T-helper 22 cell (primary cell): ENCODE measurements at places on chromosomes 7 and 10.

DNA sequence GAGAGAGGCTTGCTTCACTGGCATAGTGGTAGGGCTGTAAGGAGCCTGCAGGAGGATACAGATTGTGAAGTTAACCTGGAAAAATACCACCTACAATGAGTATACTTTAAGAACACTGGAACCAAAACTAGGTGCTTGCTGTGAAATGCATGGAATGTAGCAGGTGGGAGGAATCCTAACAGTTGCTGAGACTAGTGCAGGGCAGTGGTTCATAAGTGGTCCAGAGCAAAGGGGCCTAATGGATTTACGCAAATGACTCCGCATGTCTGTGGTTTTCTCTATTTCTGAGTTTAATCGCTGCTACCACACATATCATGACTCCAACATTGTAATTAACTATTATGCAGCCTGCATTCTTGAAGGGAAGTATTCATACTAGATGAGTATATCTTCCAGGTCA, 218.4 kb downstream of the CHRM2 start:
- no peak for DNase-seq

DNA sequence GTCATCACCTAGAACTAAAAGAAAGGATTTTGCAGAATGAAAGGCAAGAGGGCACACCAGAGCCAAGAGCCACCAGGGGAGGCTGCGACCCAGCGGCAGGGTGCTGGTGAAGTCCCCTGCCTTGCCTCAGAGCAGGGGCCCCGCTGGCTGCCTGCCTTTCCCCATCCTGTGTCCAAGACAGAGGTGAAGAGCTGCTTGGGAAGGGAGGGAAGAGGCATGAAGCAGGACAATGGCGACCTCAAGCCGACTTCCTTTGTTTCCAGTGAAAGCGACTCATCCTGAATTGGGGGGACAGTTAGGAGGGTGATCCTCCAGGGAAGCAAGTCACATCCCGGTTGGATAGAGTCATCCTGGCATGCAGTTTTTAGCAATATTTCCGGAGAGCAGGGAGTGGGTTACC, 255.5 kb upstream of the YAE1 start:
- no peak for DNase-seq

DNA sequence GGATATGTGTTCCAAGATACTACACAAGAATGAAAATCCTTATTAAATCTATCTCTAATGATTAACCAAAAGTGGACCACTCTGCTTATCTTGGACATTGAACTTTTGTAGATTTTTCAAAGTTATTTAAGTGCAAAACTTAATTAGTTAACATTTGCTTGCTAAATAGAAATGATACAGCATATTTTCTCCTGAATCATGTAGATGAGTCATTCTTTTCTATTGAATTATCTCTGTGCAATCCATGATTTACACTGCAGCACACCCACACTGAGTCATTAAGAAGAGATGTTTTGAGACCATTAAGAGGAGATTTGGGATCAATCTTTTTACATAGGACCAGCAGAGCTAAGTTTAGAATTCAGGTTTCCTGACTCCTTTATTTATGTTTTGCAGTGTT, 6.6 kb upstream of the ABCC2 start:
- no peak for DNase-seq

DNA sequence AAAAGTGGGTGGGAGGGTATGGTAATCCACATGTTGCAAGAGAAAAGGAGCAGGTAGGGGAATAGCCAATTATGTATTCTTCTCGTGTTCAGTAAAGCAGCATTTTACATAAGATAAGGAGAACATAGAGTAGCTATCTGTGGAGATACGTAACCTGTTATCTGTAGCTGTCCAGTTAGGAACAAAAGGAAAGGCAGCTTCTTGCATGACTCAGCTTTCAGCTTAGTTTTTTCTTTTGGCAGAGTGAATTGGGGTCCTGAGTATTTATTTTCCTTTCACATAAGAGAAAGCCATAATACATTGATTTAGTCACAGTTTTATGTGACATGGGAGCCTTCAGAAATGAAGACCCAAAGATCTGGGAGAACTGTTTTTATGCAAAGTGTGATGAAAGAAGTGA, 116.7 kb upstream of the IMMP2L start:
- DNase-seq: no peak
